Activated CD4-positive, alpha-beta T cell treated with anti-CD3 and anti-CD28 coated beads for 36 hours (primary cell): ENCODE measurements at places on chromosomes 7 and 10. TPM values are rescaled to one million over a fixed set of nuclear protein-coding genes. Genes with fewer than 3 reads are reported as not detected.

Gene CFAP70
- 0.71 TPM for total RNA-seq

Gene HOXA10
- not detected for total RNA-seq

Gene GDF2
- not detected for total RNA-seq

Gene ZNF365
- 0.09 TPM for total RNA-seq

Gene ZNF680
- total RNA-seq, result 12.6 TPM

Gene TRDMT1
- 11.6 TPM for total RNA-seq

Gene NT5C3A
- total RNA-seq, result 40.9 TPM

Gene SLC35G1
- total RNA-seq, result 4.1 TPM

DNA sequence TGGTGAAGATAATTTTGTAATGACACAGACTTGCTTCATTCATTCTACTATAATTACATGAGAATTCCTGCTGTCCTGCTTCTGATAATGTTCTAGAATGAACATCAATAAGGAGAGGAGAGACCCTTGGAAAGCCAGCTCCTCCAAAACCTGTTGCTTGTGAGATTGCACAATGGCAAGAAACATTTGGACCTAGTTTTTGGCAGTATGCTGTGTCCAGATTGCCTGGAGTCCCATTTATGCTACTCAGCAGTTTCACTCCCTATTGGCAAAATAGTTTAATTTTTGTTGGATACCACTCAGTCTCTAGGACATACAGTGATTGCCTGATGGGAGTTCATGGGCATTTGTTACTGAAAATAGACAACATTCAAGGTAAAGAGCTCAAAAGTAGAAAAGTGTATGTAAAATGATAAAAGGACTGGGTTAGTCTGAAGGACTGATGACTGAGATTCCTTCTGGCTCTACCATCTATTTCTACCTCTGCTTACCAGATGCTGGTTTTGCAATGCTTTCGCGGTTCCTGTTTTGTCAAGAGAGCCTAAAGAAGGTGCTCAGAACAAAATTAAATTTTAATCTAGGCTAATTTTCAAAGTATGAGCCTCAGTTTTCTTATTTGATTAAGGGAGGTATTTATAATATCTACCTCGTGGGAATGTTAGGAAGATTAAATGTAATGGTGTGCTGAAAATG is 8.0 kb upstream of the ACTR3B start:
- no peak for DNase-seq

- no peak for DNase-seq
These were observed 15.6 kb downstream of the NCOA4 start for GRCh38 chr10:46014683-46015405.

DNA sequence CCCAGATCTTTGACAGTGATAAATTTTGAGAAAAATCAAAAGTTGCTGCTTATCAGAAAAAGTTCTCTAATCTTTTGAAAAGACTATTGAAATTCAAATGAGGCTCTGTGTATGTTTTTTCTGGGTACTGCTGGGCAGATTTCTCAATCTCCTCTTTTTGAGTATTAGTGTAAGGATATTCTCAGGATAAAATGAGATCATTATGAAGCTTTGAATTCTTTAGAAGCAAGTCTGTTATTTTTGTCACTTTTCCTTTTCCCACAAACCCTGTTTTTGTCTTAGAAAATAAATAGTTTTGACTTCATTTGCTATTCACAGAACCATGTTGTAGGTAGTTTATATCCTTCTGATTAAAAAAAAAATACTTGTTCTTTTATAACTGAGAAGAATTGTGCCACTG is 7.9 kb downstream of the STAM start:
- no peak for DNase-seq

GRCh38 chr7:1725199-1725690 is 55.2 kb downstream of the ELFN1 start:
- DNase-seq, result no peak

GRCh38 chr7:83691095-83691494 is 42.2 kb upstream of the SEMA3E start:
- no peak for DNase-seq

DNA sequence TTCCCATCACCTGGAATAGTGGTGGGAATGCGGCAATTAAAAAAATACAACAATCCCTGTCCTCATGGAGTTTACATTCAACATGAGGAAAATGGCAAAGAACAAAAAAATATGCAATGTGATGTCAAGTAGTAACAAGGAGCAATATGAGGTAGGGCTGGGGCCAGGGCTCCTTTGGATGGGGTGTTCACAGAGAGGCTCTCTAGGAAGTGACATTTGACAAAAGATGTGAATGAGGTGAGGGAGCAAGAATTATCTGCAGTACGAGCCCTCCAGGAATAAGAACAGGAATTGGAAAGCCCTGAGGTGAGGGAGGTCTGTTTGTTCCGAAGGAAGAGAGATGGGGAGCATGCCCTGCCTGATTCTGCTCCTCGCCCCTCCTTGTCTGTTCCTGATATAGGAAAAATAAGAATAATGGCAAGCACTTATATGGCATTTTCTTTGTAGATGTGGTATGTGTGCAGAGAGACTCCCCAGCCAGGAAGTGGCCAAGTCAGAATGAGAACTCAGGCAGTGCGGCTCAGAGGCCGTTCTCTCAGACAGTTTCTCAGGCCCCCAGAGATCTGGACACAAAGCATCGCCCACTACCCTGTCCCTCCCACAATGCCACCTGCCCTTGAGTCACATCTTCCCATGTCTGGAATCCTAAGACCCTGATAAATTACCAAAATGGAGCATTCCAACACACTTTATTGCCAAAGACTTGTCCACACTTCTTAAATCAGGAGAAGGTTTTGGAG is 105.6 kb downstream of the APBB1IP start:
- peak; percentile 34 for DNase-seq

GRCh38 chr10:117534321-117535297 is 7.9 kb upstream of the EMX2 start:
- DNase-seq, result no peak

- DNase-seq, result no peak
These were observed 478.6 kb downstream of the LRMDA start for GRCh38 chr10:75910032-75910431.

DNA sequence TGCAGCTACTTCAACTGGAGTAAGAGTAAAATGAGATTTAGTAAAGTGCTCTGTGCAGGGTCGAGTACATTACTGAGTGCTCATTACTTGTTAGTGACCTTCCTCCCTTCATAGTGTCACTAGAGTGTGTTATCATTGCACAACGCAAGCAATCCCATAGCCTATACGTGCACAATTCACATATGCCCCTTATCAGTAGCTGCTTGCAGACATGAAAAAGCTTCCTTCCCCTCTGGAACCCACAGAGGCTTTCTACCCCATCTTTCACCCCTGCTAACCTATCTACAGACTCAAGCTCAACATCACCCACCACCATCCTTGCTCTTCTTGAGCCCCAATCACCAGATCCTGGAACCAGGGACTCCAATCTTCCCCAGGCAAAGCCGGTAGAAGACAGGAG is 59.3 kb downstream of the C7orf25 start:
- DNase-seq, result no peak

DNA sequence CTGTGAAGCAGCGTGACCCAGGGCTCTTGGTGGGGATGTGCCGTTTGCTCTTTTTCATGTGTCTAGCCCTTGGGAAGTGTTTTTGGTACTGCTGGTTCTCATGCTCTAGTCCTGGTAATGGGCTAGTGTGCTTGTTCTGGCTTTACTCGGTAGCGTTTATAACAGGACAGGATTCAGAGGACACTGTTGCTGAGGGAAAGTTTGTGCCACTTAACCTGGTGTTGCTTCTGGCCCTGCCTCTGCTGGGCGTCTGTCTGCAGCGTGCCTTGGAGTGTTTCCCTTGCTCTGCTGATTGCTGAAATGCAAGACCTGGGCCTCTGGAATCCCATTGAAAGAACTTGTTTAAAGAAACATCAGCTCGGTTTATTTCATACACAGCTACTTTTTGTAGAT is 35.0 kb downstream of the INPP5A start:
- DNase-seq, result no peak

- DNase-seq, result no peak
These were observed at the start of gene LRIT2 for GRCh38 chr10:84225427-84226173. LRIT2 (minus strand) TSS chr10:84225544; CDS start chr10:84225520, 24 bp downstream.

GRCh38 chr10:119421891-119422681 is 120.4 kb downstream of the RGS10 start:
- DNase-seq, result no peak

DNA sequence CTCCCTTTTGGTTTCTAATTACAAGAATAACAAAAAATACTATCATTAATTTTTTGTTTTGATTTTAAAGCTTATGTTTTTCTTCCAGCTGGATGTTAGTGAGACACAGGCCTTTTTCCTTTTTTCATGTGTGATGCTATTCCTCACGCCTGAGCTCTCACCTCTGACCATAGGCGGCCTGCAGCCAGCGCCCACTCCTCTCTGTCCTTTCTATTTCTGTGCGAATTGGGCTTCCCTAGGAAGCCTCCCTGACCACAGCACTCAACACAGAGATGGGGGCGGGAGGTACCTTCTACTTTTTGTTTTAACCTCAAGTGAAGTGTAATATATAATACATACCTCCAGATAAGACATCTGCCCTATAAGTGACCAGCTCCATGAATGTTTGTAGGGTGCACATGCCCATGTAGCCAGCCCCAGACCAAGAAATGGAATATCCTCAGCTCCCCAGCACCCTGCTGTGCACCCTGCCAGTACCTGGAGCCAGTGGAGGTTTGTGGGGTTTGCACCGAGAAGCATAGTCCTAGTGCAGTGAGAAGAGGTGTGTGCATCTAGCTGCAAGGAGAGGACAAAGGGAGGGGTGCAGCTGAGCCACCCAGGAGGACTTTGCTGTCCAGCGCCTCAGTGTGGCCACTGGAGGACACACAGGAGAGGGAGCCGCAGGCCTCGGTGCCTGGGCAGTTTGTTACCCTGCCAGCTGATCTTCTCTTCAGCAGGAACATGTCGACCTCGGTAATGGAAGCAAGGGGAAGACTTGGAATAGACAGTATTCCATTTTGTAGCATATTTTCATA is 38.5 kb downstream of the BNIP3 start:
- peak; percentile 57 for DNase-seq

- DNase-seq, result no peak
These were observed 5.0 kb downstream of the CALD1 start for GRCh38 chr7:134784251-134785049.

DNA sequence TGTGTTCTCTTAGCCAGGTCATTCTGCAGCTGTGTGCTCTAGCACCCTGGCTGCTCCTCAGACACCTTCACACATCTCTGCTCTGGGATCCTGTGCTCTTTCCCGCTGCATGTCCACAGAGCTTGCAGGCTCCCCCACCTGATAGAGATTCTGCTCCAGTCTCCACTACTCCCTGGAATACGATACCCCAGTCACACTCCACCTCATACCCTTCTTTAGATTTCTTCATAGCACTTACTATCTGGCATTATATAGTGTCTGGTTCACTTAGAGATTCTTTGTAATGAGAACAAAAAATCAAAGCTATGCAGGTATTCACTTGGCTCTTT is 88.0 kb downstream of the CELF2 start:
- no peak for DNase-seq

DNA sequence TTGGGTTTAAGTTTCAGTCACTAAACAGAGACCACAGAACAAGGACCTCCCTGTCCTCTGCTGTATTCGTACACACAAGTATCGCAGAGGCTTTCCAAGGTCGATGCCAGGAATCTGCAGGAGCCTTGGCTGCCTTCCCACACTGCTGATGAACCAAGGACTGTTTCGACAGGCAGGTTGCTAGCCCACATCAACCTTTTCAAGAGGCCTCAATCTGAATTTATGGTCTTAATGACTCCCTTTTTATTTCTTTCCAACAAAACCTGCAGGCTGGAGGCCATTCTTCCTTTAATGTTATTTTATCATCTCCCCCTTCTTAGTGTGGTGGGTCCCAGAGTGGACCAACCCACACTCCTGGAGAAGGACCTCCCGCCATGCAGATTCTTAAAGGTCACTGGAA is 45.6 kb downstream of the JCAD start:
- no peak for DNase-seq

- DNase-seq, result no peak
These were observed 16.8 kb upstream of the ABCB5 start for GRCh38 chr7:20598459-20599309.

DNA sequence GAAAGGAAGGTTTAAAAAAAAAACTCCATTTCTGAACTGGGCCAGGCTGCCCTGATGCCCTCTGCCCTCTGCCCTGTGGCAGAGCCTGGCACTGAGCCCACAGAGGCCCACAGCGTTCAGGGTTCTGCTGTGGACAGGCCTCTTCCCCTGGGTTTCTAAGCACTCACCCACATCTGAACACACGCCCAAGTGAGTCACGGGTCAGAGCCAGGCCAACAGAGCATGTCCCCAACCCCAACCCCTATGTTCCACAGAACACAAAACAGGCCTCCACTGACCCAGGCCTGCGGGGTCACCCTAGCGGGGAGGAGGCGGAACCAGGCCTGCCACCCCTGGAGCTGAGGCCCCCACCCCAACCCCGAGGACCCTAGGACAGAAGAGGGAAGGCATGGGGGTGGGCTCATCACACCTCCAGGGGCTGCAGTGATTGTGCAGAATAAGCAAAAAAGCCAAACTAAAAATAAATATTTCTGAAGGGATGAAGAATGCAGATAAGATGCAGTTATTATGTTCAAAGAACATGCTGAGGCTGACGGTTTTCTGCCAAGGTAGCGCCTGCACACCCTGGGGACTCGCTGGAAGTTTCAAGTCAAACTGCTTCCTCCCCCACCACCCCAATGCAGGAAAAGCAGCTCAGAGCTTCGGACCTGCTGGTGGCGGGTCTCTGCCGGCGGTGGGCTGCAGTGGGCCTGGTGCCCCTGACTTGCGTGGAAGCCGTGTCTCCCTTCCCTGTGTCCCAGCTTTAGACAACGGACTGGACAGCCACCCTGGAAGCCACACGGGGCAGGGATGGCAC is 5.4 kb downstream of the WDR86 start:
- DNase-seq, result no peak

DNA sequence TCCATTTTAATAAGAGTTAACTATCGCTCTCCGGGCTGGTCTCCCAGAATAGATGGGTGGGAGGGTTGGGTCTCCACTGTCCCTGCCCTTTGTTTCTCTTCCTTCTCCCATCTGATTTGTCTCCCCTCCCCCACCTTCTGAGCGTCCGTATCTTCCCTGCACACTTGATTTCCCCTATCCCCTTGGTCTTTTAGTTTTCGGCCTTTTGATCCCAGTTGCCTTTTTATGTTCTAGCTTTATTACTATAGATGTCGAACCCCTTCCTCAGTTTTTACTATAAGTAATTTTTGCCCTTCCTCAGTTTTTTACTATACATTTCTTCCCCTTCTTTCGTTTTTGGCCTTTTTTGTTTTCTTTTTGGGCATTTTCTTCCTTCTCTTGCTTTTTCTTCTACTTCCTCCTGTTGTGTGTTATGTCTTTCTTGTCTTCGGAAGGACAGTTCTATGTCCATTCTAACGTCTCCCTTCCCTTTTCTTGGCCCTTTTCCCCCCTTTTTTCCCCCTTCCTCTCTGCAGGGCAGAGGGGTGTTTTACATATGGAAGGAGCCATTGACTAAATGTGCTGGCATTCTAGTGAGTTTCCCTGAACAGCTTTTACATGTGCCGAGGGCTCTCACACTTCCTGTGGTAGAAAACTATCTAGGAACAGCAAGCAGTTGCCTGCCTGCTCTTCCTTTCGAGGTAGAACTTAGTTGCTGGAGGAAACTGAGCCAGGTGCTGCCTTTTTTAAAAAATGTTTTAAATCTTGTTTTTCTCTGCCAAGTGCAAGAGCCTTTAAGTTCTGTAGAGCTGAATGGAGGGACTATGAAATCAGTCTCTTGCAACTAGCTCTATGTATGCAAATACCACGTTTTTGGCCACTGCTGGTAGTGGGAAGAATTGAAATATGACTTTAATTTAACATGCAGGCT is 2.8 kb downstream of the TET1 start:
- DNase-seq, result no peak
